Erythroblast (primary cell): ENCODE measurements at places on chromosomes 3 and 15.

GRCh38 chr3:157128771-157129681 is 30.9 kb downstream of the CCNL1 start:
- DNase-seq, result no peak

- DNase-seq, result no peak
These were observed 281.1 kb upstream of the TPRG1 start for GRCh38 chr3:188890572-188891270.

DNA sequence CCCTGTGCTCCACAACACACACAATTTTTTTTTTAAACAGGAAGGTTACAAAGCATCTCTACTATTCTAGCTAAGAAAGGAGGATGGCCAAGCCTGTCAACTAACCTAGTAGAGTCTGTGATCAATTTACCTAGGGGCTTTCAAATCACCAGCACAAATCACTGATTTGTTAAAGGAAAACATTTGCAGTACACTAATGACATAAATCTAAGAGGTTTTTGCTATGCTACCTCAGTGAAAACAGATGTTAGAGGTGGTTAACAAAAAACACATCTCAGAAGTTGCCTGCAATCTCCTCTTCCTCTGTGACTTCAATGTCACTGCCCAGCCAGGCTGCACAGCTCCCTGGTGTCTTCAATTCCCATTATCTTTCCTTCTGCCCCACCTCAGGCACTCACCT is 72.0 kb downstream of the RAD18 start:
- no peak for DNase-seq

GRCh38 chr3:78255403-78255802 is 1215.5 kb downstream of the ROBO2 start:
- no peak for DNase-seq

DNA sequence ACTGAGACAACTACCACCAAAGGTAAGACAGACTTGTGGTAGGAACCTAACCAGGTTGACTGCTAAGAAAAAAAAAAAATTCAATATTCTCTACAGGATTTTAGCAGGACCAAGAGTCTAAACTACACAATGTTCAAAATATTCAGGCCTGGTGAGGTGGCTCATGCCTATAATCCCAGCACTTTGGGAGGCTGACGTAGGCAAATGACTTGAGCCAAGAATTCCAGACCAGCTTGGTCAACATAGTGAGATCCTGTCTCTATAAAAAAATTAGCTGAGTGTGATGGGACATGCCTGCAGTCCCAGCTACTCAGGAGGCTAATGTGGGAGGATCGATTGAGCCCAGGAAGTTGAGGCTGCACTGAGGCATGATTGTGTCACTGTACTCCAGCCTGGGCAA is 341.6 kb upstream of the WNT5A start:
- no peak for DNase-seq

DNA sequence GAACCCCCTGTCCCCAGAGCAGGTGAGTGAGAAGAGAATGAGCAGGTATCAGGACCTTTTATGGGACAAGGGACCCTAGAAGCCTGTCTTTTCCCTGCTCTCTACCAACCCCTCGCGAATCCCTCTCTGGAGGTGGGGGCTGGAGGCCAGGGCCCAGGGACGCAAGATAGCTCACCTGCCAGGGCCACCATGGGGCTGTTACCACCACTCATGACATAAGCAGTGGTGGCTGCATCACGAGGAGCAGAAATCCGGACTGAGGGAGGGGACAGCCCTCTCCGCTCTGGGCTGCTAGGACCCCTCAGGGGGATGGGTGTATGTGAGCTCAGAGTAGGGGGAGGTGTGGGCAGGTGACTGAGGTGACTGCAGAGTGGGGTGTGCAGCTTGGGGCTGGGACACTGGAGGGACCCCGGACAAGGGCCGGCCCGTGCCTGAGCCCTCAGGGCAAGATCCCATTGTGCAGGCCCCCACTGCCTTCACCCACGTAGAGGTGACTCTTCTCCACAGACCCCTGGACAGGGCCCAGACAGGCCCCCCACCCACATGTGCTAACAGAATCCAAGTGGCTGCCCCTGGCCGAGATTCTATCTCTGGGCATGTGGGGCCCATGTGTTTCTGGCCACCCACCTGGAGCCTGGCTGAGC is 190.6 kb downstream of the TBC1D2B start:
- DNase-seq, result no peak

GRCh38 chr3:126481808-126482502 is 6.3 kb upstream of the ZXDC start:
- DNase-seq, result no peak

GRCh38 chr3:44805960-44806359 is 44.4 kb downstream of the KIF15 start:
- DNase-seq, result no peak
